Neural crest cell (in vitro differentiated cells): ENCODE measurements at places on chromosomes 3 and 15. TPM values are rescaled to one million over a fixed set of nuclear protein-coding genes. Genes with fewer than 3 reads are reported as not detected.

The LYZL4 gene
- total RNA-seq = not detected in 2 replicates

The SPINK8 gene
- not detected in 2 replicates for total RNA-seq

DNA sequence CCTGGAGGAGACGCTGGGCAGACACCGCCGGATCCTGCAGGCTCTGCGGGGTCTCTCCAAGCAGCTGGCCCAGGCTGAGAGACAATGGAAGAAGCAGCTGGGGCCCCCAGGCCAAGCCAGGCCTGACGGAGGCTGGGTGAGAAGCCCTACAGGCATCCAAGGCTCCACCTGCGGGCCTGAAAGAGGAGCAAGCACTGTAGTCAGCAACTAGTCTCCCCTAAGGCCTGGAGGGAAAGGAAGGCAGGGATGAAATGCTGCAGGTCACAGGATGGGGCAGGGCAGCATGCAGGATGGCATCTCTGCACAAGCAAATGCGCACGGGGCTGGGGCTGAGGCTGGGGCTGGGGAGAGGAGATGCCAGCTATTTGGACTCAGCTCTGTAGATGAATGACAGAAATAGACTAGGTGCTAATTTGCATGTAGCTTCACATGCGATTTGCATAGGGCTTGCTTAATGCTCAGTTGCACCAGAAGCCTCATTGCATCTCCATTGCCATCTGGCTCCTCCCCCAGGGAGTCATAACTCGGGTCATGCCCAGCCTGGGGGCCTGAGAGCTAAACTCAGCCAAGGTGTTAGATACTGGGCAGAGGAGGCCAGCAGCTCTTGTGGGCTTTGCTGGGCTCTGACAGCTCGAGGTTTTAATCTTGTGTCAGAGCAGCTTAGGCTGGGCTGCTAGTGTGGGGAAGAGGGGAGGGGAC is 5.2 kb upstream of the CPLX3 start:
- no peak for DNase-seq

DNA sequence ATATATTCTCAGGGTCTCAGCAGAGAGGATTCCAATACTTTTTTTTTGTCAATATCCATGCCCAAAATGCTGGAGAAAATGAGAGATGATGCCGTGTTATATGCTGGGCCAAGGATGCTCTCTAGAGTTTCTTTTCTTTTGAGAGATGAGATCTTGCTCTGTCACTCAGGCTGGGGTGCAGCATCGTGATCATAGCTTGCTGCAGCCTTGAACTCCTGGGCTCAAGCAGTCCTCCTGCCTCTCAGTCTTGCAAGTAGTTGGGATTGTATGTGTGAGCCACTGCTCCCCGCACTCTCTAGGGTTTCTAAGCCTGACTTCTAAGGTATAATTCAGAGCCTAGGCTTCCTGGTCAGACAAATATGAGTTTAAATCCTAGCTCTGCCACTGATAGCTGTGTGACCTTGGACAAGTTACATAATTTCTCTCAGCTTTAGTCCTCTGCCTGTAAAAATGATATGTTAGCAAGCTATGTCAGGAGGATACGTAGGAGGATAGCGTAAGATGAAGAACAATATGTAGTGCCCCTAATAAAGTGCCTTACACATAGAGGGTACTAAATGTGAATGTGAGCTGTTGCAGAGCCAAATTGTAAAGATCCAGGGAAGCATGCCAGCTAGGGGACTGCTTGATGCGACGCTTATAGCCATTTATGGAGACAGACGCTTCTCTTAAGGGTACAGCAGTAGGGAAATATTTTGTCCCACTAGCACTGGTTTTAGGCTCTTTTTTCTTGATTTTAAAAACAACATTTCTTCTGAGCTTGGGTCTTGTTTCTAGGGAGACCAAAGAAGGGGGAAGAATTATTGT is 7.4 kb downstream of the STARD9 start:
- no peak for DNase-seq

- no peak for DNase-seq
Observed at GRCh38 chr15:40192942-40193341, 32.1 kb downstream of the BUB1B start.

DNA sequence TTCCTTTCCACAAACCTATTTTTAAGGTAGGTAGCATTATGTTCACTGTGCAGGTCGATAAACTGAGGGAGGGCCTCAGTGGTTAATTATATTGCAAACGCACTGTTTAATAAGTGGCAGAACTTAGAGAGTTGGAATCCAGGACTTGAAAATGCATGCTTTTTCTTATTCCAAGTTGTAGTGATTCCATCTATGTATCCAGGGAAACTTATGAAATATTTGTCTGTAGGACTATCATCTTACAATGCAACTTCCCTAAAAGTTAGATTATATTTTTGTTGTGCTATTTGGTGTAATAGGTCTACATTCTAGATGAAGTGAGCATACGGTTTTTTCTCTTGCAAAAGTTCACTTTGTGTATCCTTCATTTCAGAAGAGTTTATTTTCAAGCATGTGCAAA is 419.5 kb downstream of the NAALADL2 start:
- DNase-seq = no peak

- no peak for DNase-seq
Observed at GRCh38 chr15:72278737-72279136, 6.4 kb upstream of the PARP6 start.

GRCh38 chr3:38368238-38368637 is 21.7 kb downstream of the XYLB start:
- no peak for DNase-seq

DNA sequence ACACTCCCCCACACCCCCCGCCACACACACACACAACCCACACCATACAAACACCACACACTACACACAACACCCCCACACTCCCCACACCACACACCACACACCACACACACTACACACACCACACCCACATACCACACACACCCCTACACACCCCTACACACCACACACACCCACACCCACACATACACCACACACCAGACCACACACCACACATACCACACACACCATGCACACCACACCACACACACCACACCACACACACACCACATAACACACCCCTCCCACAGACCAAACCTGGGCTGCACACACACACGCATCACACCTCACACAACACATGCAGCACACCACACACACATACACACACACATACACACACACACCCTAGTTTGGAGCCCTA is 1.8 kb upstream of the RASGRF1 start:
- DNase-seq = no peak

DNA sequence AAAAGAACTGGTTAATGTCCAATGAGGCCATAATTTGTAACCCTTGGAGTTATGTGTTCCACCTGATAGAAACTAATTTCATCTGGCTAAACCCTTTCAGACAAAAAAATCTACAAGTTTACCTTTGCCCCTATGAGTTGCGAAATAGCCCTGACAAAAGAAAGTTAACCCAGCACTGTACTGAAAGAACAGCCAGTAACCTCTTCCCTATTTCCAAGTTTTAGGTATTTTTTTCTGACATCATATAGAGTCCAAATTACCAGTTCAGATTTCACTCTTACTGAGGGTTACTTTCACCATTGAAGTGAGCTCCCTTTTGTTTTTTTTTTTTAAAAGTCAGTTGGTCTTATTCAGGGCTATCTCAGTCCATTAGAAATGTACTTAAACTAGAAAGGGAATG is 42.8 kb upstream of the PTPRG start:
- DNase-seq = no peak
